ENCODE measurements at places on chromosomes 7 and 10.

DNA sequence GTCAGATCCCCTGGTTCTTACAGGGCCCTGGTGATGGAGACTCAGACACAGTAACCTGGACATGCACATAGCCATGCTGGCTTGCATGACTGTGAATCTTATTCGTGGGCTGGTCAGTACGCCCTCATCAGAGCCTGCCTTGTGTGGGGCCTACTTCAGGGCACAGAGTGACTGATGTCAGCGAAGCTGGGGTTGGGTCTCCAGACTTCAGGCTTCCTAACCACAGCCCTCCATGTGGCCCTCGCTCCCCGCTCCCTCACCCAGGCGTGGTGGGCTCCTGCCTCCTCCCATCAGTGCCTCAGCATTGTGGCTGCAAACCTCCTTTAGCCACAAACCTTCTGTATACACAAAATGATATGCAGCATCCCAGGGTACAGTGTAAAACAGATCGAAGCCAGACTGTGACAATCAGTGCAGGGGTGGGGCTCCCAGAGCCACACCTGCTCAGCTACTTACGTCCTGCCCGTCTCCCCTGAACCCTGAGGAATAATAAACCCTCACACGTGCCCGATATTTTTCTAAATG lies 7.1 kb upstream of the C10orf105 start:
- peak; percentile 45 for DNase-seq

DNA sequence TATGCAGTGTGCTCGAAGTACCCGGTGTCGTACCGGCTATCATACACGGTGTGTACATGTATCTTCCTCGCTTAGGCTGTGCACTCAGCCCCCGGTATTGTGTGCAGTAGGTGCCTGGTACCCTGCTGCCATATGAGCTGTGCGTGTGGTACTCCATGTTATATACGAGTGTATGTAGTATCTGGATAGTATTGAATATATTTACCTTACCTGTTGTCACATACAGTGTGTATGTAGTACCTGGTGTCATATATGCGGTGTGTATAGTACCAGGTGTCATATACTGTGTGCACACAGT lies 1.2 kb downstream of the ZMYND11 start:
- DNase-seq, result no peak

DNA sequence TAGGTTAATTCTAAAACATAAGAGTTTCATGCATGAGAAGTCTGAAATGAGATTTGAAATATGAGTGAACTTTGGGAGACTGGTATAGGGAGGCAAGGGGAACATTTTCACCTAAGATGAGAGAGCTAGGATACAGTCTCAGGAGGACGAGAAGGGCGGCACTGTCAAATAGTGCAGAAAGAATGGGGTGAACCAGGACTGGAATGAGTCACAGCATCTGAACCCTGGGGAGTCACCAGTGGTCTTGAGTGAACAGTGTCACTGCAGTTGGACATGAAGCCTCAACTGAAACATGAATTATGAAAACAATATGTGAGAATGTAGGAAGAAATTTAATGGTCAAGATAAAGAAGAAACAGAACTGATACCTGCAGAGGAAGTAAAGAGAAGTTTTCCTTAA lies 33.8 kb downstream of the GNG11 start:
- no peak for DNase-seq

GRCh38 chr7:77862691-77863090 lies 64.1 kb downstream of the PHTF2 start:
- DNase-seq, result no peak

DNA sequence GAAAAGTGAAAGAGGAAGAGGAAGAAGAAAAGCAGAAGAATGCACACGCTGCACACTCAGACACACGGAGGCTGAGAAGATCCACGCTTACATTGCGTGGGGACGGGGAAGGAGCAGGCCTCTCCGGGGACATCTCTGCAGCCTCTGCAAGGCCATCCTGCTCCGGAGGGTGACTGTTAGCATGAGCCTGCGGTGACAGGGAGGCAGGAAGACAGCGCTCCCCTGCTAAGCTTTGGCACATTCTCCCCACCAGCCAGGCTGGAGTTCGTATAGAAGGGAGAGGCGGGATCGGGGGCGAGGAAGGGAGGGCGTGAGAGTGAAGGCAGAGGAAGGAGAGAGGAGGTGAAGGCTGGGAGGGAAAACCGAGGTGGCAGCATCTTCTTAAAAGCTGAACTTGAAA lies 366.0 kb upstream of the SHH start:
- DNase-seq, result no peak

GRCh38 chr10:18044976-18045720 lies 93.4 kb downstream of the SLC39A12 start:
- DNase-seq, result no peak

DNA sequence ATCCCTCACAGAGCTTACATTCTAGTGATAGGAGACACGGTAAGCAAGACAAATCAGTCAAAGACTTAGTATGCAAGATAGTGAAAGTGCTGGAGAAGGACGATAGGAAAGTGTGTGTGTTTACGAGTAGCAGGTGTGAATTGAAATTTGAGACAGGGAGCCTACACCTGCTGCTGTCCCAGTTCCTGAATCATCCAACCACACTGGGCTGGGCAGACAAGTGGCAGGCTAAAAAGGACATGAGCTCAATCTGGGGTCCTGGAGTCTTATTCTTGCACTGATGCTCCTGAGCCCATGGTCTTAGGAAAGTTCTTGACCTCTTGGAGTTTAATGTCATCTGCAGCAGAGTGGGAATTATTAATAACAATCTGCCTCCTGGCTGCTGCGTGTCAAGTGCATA lies 16.2 kb downstream of the RBP3 start:
- DNase-seq, result no peak

DNA sequence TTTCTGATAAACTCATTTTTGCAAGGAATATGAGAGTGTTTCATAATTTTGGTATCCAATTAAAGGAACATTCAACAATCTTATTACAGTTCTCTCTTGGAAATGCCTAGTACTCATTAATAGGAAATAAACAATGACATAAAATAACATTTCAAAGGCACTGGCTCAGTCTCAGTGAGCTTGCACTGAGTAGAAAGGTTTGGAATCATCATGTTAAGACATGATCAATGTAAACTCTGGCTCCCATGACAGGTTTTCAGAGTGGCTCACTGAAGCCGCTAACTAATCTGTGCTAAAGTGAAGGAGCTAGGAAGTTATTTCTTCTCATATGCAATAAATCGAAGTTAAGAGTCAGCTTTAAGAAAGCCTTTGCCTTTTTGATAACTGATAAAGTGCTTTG lies 203.3 kb upstream of the HGF start:
- DNase-seq, result no peak

DNA sequence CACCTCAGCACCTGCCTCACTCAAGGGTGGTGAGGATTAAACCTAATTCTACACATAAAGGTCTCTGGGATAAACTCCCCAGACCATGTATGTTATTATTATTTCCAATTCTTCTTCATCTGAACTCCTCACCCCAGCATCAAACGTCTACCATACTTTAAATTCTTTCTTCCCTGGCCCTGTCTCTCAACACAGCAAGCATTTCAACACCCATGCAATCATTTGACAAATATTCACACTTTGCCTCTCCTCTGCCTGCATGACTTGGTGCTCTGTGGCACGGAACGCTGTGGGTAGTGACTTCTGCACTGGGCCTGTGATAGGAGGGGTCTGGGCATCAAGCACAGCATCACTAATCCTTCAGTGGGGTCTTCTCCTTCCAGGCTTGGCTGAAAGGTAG lies 490.8 kb downstream of the TNS3 start:
- no peak for DNase-seq

DNA sequence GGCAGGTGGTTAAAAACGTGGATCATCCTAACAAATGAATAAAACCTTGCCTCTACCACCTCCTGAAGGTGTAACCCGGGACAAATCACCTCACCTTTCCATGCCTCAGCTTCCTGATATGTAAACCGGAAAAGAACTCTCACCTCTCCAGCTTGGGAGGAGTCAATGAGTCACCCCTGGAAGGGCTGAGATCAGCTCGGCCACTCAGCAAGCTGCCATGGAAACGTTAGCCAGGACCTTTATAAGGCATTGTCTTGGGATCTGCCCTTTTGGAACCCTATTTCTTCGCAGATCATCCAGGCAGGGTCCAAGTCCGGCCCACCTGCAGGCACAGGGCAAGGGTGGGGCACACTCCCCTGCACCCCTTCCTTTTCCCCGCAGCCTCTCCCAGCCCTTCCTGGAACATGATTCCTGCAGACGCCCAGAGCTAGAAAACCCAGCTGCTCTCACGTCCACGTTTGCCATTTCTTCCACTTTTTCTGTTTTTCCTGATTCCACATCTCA lies 81.6 kb upstream of the PFKP start:
- DNase-seq, result no peak

- no peak for DNase-seq
Observed at GRCh38 chr10:49277973-49278372, 21.0 kb upstream of the C10orf71 start.

- no peak for DNase-seq
Observed at GRCh38 chr7:105990727-105991453, 27.8 kb downstream of the CDHR3 start.

DNA sequence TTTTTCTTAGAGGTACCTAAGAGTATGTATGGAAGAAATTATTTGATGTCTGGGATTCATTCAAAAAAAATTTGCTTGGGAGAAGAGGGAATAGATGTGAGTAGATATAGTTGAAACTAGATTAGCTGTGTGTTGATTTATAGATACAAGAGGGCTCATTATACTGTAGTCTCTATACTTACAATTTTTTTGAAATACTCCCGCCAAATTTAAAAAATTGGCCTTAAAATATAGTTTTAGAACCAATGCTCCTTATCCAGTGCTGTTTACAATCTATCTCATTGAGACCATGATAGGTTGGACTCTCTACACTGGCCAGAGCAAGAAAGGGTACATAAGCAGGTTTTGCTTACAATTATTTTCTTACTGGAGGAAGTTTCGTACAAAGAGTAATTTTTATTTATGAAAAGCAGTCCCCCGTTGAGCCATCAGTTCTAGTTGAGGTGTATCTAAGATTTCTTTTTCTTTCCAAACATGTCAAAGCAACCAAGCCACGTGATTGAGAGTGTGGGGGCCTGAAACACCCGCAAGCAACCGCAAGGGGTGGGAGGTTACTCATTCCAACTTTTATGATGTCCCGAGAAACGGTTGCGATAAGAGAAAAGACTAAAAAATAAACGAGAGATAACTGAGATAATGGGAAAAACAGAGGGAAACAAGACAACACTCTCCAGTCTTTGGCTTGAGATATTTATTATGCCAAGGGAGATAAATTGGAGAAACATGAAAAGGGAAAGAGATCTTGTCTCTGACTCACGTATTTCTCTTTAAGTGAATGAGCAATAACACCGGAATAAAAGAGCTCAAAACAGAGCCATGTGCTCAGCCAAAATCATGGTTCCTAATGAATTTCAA lies 729.2 kb downstream of the LRMDA start:
- no peak for DNase-seq
